ENCODE measurements at places on chromosomes 4 and X. TPM values are rescaled to one million over a fixed set of nuclear protein-coding genes. Genes with fewer than 3 reads are reported as not detected.
A peak's percentile ranks its signal among the peaks of the same experiment; 100 is the strongest.

The IL2 gene
- not detected for total RNA-seq

The CT45A5 gene
- total RNA-seq, result not detected

The HS6ST2 gene
- not detected for total RNA-seq

The NWD2 gene
- not detected for total RNA-seq

The SPOCK3 gene
- total RNA-seq, result not detected

The FANCB gene
- 6.2 TPM for total RNA-seq

The HS3ST1 gene
- under 0.01 TPM for total RNA-seq

GRCh38 chrX:136275553-136275952, 24.4 kb upstream of the MAP7D3 start:
- no peak for DNase-seq

DNA sequence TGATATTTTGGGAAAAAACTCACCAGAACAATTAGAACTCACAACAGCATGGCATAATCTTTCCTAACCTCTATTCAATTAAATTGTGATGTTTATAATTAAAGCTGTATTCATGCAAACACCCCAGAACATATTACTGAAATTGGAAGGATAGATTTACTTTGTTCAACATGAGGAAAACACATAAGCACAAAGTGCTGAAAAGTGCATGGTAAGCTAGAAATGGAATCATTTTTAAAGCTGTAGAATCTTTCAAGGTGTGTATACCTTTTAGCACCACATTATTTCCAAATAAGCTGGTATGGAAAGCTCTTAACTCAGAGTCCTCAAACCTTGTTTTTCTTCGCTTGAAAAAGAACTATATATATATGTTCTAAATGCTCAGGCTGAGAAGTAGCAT, 90.8 kb upstream of the NAP1L5 start:
- no peak for DNase-seq

DNA sequence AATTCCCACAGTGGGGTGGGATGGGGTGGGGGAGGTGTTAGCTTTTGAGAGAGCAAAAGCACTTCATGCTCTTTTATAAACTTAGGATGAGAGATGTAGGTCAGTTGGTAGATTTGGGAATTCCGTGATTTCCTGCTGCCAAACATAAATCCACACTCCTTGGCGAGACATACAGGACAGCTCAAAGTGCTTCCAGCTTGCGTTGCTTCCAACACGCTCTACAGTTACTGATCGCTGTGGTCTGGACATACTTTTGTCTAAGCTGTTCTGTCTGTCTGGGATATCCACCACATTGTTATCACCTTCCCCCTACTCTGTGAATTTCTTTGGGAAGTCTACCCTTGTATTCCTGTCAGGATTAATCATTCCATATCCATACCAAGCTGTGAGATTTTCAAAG, 117.5 kb downstream of the RAPGEF2 start:
- DNase-seq, result no peak

DNA sequence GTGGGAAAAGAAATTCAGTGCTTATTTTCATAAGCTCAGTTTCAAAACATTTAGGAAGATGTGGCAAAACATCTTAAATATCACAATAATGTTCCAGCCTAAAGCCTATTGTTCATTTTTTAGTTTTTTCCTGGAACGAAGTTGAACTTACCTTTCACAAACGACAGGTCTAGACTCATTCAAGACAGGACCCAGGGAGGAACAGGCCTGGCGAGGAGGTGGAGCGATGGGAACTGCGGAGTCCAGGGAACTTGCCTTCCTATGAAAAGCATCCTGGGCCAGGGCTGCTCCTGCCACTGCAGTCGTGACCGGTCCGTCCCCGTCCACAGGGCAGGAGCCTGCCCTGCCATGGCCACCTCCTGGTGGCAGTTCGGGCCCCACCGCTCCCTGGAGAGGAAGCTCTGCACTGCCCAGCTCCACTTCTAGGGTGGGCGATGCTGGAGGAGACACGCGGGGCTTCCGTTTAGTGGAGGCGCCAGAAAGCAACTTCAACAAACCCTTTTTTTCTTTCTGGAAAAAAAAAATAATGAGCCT, 96.7 kb upstream of the CBR4 start:
- no peak for DNase-seq

DNA sequence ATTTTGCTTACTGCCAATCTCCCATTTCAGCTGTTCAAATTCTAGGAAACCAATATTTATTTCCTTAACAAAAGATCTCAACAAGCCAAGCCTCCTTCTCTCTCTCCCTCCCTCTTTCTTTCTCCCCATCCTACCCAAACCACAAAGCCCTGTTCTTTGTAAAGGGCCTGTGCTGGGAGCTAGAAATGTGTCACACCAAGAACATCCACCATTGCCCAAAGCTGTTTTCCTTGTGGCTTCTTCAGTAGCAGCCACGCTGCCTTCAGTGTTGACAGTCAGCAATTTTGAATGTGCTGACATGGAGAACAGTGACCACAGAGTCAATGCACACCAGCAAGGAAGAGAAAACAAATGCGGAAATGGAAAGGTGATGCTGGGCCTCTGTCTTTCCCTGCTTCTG, 203.0 kb downstream of the MAML3 start:
- DNase-seq, result peak; percentile 54

DNA sequence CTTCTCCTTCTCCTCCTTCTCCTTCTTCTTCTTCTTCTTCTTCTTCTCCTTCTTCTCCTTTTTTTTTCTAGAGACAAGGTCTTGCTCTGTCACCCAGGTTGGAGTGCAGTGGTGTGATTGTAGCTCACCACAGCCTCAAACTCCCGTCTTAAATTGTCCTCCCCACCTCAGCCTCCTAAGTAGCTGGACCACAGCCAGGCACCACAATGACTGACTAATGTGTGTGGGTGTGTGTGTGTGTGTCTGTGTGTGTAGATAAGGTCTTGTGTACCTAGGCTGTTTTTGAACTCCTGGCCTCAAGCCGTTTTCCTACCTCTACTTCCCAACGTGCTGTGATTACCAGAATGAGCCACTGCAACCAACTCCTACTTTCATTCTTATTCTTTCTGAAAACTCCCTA, 390.9 kb downstream of the ADAM29 start:
- DNase-seq, result no peak

DNA sequence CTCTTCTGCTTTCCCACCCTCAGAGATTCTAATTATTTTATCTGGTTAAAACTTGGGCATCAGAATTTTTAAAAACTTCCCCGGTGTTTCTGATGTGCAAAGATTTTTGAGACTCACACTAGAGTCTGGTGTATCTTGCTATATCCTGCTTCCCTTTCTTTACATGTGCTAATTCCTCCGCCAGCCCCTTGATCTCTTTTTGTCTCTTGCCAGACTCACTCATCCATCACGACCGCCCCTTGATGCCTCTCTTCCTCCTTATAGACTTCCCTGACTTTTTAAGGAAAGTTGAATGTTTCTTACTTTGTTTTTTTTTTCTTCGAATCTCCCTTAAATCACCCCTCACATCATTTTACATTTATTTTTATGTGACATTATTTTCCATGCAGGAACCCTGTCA, 274.9 kb upstream of the PITX2 start:
- no peak for DNase-seq

- peak; percentile 40 for DNase-seq
Measured at GRCh38 chrX:45196701-45197100, 4.0 kb downstream of the DIPK2B start.

DNA sequence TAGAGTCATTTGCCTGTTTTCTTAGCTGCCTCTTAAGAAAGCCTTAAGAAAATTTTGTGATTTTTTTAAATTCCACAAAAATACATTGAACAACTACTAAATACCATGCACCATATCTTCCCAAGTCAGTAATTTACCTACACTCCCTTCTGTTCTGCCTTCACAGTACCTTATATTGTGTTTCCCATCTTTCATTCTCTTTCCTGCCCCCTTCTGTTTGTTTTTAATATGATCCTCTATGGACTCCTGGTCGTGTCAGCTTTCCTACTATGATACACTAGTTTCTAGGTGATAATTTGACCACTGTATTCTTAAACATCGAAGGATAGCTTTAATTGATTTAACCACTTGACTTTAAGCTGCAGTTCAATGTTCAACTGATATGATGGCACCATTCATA, 297.7 kb upstream of the HAND2 start:
- DNase-seq, result peak; percentile 8

DNA sequence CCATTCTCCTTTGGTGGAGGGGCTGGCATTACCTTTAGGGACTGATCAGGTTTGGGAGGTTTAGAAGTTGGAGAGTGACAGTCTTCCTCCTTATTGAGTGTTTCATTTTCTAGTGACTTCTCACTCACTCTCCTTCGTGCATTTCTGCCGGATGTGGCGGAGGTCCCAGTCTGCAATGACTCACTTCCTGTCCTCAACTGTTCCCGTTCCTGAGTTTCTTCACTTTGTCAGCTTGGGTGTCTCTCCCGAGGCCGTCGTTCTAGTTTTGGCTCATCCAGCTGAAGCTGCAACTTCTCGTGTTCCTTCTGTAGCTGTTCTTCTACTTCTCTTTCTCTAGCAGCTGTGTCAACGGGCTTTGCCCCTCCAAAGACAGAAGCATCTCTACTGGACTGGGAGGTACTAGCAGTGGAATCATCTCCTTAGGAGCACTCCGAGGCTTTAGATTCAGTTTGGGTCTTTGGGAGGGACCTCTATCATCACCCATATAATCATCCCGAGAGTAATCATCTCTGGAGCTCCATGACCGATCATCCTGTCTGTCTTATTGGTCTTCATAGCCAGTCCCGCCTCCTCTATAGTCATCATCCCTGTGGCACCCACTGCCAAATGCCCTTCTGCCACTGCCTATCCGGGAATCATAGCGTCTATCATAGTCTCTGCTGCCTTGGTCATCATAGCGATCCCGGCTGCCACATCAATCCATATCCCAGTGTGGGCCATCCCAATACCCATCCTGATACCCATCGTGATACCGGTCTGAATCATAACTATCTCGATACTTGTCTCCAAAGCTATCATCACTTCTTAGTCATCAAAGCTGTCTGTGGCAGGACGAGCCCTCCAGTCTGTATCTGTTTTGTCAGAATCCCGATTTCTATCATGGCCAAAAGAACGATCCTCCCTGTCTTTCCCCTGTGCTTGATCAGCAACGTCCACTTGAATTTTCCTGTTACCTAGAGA, 35.3 kb upstream of the VSIG4 start:
- no peak for DNase-seq

DNA sequence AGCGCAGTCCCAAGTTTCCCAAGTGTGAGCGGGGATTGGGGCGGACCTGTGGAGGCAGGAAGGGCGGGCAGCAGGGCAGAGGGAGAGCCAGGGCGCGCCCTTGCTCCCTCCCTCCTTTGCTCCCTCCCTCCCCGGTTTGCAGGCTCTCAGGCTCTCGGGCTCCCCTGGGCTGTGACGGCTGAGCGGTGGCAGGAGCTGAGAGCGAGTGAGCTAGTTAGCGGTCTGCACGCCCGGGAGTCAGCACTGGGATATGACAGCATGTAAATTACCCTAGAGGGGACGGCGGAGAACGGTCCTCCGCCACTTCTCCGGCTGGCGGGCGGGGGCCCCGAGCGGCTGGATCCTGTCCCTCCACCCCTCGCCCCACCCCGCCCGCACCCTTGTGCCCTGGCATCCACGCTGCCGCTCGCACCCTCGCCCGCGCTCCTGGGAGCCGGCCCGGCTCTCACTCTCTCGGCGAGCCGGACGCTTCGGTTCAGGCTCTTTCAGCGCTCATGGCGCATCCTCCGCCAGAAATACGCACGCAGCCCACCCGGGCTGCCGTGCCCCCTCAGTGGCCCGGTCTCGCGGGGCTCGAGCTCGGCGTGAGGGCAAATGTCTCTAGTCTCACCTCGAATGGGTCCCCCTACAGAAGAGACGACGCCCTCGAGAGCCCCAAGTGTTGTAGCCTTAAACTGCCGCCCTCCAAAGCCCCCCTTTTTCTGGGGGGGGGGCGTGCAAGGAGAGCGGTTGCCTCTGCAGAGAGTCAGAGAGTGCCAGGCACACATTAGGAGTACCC, at the start of gene TSC22D3:
Gene TSC22D3 (minus strand): TSS at position 54 of the 778 bp plus-strand sequence. CDS start 368 bp downstream, outside the sequence.
- peak; percentile 83 for DNase-seq

DNA sequence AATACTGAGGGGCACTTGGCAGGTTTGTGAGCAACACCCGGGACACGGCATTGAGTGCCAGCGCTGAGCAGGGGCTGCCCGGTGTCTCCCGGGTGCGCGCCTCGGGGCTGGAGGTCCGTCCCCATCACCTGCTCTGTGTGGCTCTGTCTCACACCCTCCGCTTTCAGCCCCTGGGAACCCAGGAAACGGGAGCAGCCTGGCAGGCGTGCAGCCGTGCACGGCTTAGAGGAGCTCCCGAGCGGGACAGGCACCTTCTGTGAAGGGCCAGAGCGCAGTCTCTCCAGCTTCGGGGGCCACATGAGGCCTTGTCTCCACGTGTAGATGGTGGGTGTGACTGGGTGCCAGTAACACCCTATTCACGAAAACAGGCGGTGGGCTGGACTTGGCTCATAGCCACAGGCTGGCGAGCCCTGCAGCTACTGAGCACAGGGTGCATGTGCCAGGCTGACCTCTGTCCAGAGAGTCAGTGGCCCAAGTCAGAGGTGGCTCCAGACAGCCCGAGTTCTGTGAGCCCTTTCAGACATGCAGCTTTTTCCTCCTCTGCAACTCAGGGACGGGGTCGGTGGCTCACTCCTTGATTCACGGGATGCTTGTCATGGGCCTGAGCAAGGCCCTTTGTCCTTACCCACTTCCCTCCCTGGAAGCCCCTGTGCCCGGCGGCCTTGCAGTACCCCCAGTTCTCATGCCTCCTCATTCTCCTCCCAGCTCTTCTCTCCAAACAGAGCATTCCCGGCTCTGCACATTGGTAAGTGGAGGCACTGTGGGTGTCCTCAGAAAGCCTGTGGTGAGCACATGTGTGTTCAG, 23.5 kb downstream of the UVSSA start:
- no peak for DNase-seq

- DNase-seq, result no peak
Measured at GRCh38 chrX:120036704-120037103, 40.8 kb downstream of the RHOXF2B start.

GRCh38 chrX:85004255-85004654, 578 bp downstream of the APOOL start:
- peak; percentile 4 for DNase-seq

- DNase-seq, result no peak
Measured at GRCh38 chr4:142705820-142706219, 140.3 kb downstream of the INPP4B start.

- no peak for DNase-seq
Measured at GRCh38 chr4:2787230-2788100, 5.4 kb upstream of the SH3BP2 start.

DNA sequence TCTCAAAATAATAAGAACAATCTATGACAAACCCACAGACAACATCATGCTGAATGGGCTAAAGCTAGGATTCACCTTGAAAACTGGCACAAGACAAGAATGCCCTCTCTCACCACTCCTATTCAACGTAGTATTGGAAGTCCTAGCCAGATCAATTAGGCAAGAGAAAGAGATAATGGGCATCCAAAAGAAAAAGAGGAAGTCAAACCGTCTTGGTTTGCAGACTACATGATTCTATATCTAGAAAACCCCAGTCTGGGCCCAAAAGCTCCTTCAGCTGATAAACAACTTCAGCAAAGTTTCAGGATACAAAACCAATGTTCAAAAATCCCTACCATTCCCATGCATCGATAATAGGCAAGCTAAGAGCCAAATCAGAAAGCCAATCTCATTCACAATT, 59.0 kb downstream of the CHM start:
- DNase-seq, result no peak

DNA sequence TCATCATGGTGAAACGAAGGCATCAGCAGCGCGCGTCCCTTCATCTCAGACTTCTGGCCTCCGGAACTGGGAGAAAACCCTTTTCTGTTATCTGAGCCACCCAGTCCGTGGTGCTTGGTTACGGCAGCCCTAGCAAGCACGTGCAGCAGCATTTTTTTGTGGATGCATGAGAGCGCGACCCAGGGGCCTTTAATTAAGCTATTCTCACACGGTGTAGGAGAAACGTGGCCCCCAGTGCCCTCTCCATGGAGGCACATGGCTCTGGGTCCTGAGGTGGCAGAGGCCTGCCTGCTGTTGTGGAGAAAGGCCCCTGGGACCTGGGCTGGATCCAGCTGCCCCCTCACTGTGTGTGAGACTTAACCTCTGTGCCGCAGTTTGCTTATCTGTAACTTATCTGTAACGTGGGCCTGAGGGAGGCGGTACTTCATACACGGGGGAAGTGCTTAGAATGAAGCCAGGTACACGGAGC, 9.5 kb downstream of the CLCN4 start:
- no peak for DNase-seq
